Stimulated activated CD8-positive, alpha-beta memory T cell treated with anti-CD3 and anti-CD28 coated beads, Interleukin-2, amount 100 ng/mL, for 1 hour (primary cell): ENCODE measurements at places on chromosomes 5 and 9.

GRCh38 chr5:176587398-176587797, 22.6 kb downstream of the GPRIN1 start:
- DNase-seq, result no peak

DNA sequence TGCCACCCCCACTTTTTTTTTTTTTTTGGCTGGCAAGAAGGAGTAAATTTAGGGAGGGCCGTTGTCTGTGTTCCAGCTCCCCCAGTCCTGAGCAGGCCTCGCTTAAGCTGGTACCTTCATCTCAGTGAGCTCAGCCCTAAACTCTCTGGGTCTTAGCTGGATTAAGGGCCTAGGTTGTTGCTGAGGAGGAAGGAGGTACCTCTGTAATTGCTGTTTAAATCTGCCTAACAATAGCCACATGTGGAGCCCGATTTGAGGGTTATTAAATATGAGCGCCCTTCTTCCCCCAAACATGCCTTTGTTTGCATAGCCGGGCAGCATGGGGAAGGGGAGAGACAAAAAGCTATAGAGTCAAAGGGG, 179.0 kb upstream of the PITX1 start:
- DNase-seq, result no peak

DNA sequence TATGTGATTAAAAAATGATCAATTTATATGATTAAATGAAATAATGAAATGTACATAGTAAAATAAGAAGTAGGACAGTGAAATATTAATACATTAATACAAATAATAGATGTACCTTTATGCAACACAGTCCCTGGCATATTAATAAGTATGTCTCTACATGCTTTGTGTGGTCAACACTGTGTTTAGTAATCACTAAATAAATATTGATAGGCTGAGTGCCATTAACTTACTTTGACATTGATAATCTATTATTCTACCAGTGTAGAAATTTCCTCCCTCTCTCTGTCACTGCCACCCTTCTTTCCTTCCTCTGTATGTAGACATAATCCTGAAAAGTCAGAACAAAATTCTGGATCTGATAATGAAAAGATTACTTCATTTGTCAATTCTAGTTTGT, 43.7 kb downstream of the RNF180 start:
- DNase-seq, result no peak

DNA sequence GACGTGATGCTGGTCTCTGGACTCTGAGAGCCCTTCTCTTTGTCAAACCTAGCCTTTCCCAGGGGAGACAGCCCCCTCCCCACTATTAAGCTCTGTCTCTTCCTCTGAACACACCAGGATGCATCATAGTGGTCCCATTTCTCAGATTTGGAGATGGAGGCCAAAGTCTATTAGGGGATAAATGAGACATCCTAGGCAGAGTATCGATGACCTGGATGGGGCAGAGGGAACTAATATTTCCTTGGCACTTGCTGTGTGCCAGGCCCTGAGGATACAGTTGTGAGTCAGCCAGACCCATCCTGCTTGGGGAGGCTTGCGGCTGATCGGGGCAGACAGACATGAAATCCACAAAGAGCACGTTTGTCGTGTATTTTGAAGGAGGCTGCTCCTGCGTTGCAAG, 5.2 kb downstream of the DNM1 start:
- DNase-seq, result no peak

DNA sequence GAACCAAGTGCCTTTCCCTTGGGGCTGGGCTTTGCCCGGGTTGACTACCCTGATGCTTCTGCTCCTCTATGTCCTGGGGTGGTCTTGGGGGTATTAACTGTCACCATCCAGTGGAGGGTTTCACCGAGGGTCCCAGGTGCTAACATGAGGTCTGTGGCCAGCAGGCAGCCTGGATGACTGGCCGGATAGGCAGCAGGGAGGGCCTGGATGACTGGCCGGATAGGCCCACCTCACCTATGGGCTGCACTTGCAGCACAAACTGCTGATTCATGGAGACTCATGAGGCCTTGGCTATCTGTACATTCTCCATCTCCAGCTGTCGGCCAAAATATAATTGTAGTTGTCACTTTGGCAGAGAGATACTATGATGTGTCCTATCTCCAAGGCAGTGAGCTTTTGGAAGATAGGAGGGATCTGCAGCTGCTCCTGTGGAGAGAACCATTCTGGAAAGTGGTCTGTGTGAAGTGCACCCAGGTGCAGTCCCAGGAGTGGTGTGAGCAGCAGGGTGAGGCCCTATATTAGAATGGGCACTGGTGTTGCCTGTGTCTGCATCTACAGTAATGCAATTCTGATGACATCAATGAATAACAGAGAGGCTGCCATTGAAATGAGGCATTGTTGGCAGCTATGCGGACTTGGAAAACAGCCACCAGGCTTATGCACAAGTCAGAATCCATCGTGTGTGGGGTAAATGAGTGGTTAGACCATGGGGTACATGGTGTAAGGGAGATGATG, 26.3 kb upstream of the CDKN2AIPNL start:
- no peak for DNase-seq

GRCh38 chr5:139748505-139748826, 47.1 kb upstream of the PSD2 start:
- DNase-seq, result no peak

DNA sequence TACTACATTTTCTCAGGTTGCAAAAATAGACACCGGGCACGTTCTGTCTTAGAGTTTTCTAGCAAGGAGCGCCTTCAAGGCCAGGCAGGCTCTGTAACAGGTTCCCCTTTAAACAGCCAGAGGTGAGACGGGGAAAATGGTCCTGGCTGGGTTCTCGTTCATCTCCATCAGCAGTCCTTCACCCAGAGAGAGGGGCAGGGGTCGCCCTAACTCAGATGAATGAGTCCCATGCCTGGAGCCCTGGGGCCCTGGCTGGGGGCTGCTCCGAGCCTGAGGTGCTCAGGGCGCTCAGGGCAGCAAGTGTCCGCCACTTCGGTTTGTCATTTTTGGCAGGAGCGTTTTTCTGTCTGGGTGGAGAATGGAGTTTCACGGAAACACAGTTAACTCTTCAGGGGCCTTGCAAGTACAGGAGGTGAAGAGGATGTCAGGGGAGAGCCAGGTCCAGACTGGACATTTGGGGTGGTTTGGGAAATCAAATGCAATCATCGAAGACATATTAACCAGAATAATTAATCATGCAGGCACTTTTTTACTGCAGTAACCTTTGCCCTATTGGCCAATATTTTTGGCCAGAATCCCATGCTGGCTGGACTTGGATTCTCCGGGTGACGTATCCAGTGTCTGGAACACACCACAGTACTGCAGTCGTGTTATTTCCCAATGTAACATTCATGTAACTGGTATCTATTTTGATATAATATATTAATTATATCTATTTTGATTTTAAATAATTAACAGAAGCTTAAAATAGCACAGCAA, 2.9 kb downstream of the NTNG2 start:
- no peak for DNase-seq

DNA sequence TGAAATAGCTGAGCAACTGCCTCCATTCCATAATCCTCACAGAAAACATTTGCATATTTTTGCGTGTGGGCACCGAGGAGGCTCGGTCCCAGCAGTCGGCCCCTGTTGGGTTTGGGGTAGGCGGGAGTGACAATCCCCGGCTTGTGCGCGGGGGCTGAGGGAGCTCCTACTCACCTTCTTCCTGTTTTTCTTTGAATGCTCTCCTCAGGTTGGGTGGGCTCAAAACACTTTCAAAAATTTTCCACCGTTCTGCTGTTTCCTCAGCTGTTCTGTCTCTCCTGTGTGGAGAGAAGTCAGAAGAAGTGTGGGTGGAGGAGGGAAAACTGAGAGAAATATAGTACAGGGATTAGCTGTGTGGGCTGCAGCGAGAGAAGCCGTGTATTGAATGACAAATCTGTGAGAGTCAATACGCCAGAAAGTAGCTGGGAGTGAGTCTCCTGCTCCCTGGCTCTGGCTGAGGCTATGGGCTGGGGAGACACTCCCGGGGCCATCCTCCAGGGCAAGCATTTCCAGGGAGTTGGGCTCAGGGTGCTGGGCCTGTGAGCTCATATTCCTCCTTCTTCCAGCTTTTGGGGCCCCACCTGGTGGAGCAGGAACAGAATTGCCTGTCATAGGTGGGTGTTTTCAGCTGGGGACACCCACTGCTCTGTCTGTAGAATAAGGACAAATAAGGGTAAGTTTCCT, 84.7 kb downstream of the CMYA5 start:
- no peak for DNase-seq

DNA sequence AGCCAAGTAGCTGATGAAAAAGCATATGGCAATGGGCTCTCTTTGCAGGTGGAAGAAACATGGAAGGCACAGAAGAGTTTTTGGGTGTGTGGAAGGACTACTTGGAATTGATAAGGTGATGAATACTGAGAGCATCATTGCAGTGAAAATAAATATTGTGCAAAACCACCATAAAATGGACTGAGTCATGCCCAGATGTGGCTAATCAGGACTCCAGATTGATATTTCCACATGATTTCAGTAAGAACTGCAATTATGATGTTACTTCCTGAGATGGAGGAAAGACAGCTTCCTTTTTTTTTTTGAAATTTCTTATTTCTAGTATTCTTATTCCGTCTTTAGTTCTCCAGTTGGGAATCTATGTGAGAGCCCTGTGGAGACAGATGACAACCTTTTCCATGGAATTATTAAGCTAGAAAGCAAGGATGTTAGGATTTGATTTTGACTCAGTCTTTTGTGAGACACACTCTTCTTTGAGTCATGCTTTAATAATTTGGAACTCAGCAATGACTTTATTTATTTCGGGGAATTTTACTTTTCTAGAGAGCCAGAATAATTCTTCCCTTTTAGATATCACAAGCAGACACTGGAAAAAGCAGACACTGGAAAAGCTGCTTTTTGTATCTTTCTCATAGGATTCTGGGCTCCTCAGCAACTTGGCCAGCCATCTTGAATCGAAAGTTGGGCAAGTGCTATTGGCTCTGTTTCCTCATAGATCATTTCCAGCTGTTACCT, 94.2 kb upstream of the VCAN start:
- no peak for DNase-seq

DNA sequence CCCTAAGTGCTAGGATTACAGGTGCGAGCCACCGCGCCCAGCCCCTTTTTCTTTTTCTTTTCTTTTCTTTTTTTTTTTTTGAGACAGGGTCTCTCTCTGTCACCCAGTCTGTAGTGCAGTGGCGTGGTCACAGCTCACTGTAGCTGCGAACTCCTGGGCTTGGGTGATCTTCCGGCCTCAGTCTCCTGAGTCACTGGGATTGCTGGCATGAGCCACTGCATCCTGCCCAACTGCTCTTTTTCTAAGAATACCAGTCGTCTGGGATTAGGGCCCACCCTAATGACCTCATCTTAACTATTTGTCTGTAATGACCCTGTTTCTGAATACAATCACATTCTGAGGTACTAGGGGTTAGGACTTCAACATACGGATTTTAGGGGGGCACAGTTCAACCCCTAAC, 34.1 kb upstream of the NANS start:
- DNase-seq, result no peak

DNA sequence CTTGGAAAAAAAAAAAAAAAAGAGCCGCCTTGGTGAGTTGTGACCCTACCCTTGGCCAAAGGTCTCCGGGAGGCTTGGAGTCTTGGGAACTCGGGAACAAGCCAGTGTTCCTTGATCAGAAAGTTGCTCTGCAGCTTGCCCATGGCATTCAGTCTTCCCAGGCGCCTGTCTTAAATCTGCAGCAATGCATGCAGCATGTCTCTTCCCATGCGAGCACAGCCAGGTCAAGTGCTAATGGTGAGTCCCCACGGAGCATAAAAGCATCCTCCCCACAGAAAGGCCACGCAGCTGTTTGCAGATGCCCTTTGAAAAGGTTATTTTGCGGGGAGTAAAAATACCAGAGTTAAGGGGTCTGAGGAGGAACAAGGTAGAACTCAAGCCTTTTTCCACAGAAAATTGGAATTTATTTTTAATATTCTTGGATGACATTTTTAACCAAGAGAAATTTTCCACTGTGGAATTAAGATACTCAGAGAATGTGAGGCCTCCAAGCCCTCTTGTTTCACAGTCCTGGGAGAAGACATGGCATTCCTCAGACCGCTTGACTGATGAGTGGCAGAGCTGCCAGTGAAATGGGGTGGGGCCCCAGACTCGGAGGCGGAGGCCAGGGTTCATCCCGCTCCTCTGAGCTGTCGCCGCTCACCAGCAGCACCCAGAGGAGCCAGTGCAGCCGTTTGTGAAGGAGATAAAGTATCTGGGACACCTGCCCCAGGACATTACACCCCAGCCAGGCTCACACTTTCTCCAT, 81.6 kb downstream of the CYFIP2 start:
- no peak for DNase-seq

DNA sequence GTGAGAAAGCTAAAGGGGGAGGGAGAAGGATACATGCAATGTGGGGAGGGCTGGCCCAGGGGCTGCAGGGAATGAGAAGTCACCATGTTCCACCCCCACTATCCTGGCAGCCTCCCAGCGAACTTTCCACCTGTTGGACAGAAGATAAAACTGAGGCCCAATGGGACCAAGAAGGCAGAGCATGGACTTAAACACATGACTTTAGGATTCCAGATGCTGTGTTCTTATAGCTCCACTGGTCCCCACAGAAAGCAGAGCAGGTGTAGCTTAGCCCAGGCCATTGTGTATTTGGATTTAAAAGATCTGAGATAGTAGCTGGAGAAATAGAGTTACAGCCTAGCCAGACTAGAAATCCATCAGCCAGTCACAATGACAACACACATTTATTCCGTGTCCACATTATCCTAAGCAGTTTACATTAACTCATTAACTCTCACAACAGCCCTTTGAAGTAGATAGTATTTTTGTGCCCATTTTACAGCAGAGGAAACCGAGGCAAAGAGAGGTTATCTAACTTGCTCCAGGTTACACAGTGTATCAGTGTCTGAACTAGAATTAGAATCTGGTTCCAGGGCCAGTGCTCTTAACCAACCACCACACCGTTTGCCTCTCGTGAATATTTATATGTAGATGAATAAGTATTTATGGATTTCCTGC, 121.0 kb downstream of the RGS3 start:
- no peak for DNase-seq

DNA sequence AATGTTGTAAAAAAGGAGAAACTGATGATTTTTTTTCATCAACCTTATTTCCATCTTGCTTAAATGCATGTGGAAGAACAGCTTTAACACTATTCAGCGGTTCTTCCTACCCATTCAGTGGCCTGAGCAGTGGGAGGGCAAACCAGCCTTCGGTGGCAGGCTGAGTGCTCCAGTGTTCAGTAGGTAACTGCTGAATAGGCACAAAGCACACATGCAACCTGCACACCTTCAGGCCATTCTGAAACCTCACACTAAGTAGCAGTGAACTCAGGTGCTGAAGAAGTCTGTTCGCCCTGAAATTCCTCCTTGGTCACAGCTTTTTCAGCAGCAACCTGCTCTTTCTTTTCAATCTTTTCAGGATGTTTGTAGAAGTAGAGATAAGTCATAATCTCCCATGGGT, 26.1 kb downstream of the FBXO4 start:
- no peak for DNase-seq

DNA sequence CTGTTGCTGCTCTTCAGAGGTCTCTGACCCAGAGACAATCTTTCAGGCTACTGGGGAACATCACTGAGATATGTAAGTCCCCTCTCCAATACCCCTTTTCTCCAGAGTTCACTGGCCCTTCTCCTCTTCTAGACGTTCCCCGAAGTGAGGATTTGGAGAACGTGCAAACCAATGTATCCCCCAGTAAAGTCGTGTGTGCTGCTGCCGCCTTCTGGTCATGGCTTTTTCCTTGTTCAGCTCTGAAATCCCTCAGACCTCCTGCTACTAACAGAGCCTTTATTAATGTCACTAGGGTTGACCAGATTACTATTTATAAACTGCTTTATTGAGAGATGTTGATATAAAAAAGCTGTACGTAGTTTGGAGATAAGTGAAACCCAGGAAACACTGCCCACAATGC, 1028.6 kb downstream of the CDH9 start:
- no peak for DNase-seq

GRCh38 chr5:89396278-89396954, 513.4 kb upstream of the MEF2C start:
- no peak for DNase-seq
